ENCODE measurements at places on chromosomes 7 and 10.

- DNase-seq: no peak
Observed at GRCh38 chr7:142440219-142440905, 182.5 kb upstream of the PRSS58 start.

- DNase-seq: no peak
Observed at GRCh38 chr10:101273741-101274140, 44.5 kb upstream of the LBX1 start.

- DNase-seq: no peak
Observed at GRCh38 chr10:92942226-92942625, 93.9 kb downstream of the EXOC6 start.

DNA sequence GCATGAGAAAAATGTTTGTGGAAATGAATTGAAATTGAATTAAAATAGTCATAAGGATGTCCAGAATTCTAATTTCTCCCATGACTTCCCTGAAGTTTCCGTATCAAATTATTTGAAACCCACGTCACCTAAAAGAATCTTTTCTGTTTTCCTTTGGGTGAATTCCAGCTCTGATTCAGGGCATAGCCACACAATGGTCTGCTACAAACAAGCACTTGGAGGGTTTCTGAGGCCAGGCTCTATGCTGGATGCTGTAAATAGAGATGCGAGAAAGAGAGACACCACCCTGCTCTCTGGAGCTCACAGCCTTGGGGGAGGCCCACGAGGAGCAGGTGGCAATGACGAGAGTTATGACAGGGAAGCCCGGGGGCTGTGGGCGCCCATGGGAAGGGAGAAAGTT is 33.6 kb downstream of the GHRHR start:
- DNase-seq: no peak

- DNase-seq: no peak
Observed at GRCh38 chr7:12913002-12913401, 225.6 kb downstream of the ARL4A start.

DNA sequence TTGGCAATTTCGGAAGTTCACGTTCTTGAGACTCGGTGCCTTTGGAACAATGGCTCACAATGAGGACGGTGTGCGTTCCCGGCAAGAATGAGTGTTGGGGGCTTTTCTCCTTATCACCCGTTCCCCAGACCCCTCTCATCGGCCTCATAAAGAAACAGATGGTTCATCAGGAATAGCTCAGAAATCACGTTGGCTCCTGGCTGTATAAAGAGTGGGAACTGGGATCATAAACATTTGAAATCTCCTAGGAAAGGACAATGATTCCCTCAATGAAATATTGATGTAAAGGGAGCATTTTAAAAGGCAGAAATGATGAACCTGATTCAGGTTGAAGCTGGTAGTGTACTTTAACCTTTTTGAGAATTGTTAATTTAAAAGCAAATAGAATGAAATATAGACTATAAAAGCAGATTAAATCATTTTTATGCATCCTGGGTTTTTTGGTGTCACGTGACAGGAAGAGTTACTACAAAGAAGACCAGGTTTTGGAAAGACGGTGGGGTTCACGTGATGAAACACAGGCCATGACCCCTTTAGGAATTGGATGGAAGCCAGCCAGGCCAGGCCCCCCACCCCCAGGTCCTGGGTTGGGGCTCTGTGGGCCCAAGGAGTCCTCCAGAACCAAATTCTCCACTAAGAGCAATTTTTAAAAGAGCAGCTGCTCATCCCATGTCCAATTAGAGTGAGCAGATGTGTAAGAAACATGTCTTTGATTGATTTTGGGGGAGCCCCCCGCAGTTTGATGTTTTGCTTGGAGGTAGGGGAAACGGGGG is 63.0 kb downstream of the CUX1 start:
- no peak for DNase-seq

GRCh38 chr7:7565746-7566650 is 686 bp upstream of the MIOS start:
- no peak for DNase-seq
